Esophagus mucosa (tissue), 1 donor: ENCODE measurements at places on chromosomes 6 and 20.
A peak's percentile ranks its signal among the peaks of the same experiment; 100 is the strongest.

GRCh38 chr20:44598423-44599305 lies 16.3 kb downstream of the PKIG start:
- ATAC-seq = peak; percentile 61

DNA sequence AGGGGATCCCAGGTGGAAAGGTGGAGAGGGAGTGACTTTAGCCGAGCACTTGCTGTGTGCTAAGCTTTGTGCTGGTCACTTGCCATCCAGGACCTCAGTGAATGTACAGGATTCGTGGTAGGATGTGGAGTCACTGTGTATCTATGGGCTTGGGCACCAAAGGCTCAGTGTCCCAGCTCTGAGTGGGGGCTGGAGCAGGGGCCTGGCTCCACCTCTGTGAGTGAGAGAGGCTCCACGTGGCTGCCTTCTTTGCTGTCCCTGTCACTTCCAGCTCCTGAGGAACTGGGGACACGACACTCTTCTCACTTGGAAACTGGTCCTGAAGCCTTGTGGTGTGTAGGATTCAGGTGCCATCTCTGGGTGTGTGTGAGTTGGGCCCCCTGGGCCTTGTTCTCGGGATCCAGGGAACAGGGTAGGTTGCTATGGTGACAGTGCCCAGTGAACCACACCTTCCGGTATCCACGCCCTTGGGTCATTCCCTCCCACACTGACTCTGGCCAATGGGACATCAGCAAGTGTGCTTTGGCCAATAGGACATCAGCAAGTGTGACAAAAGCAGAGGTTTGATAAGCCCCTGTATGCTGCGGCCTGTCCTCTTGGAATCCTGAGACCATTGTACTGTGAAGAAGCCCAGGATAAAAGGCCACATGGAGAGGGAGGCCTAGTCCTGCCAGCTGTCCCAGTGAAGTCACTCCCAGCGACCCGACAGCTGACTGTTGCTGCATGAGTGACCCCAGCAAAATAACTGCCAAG lies 87.7 kb downstream of the CDH22 start:
- no peak for ATAC-seq

GRCh38 chr6:113120224-113120581 lies 736.9 kb upstream of the MARCKS start:
- peak; percentile 76 for ATAC-seq

DNA sequence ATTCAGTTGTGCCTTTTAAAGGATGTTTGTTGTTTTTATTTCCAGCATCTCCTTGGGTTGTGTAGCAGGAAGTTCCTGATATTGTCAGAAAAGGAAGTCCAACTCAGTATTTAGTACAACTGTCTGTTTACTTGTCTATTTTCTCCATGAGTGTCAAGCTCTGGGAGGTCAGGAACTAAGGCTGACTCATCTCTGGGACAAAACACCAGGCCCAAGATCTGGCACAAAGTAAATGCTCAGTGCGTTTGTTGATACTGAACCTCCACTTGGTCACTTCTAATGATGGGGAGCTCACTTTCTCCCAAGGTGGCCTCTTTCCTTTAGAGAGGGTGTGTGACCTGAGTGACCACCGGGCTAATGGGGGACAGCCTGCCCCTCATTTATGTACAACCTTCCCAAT lies 12.6 kb upstream of the PIGU start:
- ATAC-seq = peak; percentile 66

DNA sequence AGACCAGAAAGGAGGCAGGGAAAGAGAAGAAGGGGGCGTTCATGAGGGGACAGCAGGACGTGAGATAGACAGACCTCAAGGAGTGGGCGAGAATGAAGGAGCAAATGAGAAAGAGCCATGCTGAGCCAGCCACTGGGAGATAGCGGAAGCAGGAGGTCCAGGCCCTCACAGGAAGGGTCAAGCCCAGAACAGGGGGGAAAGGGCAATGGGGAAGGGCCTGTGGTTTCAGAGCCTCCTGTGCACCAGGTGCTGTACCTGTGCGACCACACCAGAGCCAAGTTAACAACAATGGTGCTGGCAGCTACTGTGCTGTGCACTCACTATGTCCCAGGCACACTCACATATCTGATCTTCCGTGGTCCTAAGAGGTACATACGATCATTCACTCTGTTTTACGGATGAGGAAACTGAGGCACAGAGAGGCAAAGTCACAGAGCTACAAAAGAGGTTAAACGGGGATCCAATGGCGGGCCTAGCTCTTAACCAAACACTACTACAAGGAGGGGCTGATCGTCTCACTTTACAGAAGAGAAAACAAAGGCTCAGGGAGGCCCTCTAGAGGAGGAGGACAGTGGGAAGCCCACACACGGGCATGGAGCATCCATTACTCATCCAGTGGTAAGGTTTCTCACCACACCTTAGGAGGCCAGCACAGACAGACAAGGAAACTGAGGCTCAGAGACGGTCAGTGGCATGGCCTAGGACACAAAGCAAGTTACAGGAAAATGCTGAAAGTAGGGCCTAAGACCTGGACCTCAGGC lies 129.1 kb downstream of the PREX1 start:
- ATAC-seq = no peak

DNA sequence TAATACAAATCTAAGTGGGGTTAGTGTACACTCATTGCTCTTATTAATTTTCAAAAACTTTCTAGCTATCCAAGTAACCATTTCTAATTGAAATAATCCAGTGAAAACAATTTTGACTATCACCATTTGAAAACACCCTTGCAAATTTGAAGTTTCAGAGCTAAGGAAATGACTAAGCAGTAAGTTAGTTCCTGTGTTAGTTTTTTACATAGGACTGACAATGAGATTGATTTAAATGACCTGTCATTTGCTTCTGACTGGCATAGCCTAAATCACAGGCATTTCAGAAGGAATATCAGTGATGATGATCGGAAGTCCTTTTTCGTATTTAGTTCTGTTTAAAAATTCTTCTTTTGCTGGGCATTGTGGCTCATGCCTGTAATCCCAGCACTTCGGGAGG lies 27.0 kb downstream of the STK4 start:
- no peak for ATAC-seq

DNA sequence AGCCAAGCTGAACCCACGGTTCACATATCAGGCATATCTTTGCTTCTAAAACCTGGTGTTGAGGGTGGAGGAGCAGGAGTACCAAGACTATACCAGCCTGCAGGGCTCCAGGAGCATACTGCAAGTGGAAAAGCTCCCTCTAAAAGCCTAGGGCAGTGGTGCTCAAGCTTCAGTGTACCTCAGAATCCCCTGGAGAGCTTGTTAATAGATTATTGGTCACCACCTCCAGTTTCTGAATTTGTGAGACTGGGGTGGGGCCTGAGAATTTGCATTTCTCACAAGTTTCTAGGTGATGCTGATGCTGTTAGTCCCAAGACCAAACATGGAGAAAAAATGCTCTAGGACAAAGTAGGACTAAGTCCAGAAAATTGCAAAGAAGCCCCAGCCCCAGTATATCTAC lies 65.4 kb downstream of the FILIP1 start:
- ATAC-seq = no peak

GRCh38 chr6:30260036-30260504 lies 46.9 kb upstream of the TRIM26 start:
- peak; percentile 9 for ATAC-seq

GRCh38 chr6:95847061-95847460 lies 168.7 kb upstream of the FUT9 start:
- no peak for ATAC-seq

- no peak for ATAC-seq
These were observed 8.1 kb upstream of the ARFGAP1 start for GRCh38 chr20:63264519-63264918.

- ATAC-seq = no peak
These were observed 84.6 kb upstream of the TCF21 start for GRCh38 chr6:133804265-133804664.

DNA sequence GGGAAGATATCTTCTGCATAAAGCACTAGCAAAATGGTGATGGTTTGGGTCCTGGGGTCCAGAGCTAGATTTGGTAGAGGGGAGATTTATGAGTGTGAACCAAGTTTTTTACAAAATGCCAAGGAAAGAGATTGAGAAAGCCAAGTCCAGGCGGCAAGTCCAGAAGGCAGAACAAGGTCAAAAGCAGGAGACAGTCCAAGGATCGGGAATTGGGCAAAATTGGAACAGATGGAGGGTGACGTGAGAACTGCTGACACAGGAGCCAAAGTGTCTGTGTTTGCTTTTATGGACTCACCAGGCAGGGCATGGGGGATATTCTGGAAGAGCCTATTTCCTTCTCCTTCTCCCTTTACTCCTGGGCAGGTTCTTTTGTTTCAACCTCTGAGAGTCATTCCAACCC lies 4.1 kb downstream of the NHLRC1 start:
- ATAC-seq = no peak

GRCh38 chr20:40744818-40745175 lies 55.8 kb upstream of the MAFB start:
- ATAC-seq = no peak
